ENCODE measurements at places on chromosomes 1 and 21.

DNA sequence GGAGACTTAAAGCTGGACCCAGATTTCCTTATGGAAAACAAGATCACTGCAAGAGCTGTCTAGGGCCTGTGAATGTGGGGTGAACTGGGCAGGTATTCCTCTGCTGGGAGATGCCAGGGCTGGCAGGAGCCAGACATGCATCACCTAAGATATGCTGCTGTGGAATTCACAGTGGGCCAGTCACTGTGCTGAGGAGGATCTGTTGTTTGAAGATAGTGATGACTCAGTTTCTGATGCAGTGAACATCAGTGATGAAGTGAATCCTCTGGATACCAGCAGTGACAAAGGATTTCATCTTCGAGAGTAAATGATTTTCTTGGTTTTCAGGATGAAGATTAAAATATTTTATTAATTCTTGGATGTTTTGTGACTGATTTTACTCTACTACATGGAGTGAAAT is 29.9 kb upstream of the CAMSAP2 start:
- peak; percentile 43 for DNase-seq

DNA sequence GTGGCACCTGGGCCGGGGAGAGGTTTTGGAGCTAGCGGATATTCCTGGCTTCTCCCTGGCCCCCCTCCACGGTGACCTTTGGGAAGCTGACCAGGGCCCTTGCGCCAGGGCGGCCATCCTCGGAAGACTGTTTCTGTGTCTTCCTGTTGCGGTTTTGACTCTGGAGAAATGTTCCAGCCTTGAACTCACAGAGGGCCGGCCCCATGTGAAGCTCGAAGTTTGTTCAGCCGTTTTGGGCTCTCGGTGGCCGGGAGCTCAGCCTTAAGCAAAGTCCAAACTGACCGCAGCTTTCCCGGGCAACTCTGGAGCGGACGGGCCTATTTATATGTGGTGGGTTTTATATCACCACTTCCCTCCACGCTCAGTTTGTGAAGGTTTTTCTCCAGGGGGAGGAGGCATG is 17.0 kb upstream of the WNT4 start:
- DNase-seq = no peak

DNA sequence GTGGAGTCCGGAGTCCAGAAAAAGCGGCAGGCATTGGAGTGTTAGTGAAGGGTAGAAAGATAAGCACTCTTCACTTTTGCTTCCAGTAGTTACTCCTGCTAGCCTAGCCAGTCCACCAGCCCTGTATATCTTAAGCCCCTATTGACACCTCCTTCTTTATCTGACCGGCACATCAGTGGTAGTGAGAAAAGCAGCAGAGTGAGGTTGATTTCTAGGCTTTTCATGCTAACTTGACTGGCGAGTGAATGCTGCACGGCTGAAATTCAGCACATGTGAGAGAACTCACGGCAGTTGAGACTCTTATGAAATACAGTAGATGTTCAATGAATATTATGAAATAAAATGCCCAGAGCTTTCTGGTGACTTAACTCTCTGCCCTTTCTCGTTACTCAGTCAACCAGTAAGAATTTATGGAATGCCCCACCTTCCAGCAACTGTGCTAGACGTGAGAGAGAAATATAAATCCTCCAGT is 128.2 kb downstream of the CACHD1 start:
- peak; percentile 83 for DNase-seq

GRCh38 chr1:213119794-213120193 is 68.8 kb downstream of the RPS6KC1 start:
- peak; percentile 6 for DNase-seq

DNA sequence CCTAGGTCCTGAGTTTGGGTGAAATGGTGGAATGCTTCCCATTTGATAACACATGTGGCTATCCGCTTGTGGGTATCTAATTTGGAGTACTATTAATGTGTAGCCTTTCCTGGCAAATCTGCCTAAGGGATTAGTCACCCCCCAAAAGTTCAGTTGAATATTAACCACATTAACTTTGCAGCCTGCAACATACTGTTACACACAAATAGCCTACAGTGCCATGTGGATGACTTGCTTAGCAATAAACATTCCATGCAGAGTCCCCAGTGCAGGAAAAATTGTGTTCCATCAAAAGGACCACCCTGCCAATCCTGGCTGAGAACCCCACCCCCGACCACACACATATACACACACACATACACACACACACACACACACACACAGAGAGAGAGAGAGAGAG is 303.3 kb upstream of the ESRRG start:
- DNase-seq = peak; percentile 2

DNA sequence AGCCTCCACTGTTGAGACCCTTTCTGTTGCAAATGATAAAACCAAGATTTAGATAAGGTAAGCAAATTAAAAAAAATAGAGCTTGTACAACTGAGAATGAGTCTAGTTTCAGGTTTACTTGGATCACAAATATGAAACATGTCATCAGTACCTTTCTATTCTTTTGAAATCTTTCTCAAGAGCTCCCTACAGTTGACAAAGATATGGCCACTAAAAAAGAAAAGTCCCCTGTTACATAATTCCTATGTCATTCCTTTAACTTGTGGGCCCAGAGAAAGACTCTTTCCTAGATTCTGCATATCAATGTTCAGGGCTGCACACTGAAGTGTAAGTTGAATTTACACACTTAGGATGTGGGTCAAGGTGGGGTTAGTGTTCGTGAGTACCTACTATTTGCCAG is 168.1 kb downstream of the PLA2G4A start:
- no peak for DNase-seq

DNA sequence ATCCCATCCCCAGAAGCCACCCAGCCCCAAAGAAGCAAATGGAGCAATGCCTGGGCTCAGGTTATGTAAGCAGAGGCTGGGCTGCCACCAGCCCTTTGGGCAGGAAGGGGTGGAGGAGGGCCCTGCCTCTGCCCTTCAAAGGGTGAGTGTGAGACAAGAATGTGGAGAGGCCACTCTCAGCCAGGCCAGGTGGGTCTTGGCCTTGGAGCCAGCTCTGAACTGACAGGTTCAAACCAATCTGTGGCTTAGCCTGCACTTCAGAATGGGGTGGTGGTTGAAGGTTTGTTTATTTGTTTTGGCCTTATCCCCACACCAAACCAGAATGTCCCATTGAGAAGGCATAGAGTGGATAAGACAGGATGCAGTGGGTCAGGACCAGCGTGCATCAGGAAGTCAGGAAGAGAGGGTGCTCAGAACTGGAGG is 29.8 kb downstream of the C1orf116 start:
- no peak for DNase-seq

- peak; percentile 47 for DNase-seq
Measured at GRCh38 chr1:179046808-179047635, 21.3 kb downstream of the FAM20B start.

GRCh38 chr1:54329312-54330003 is 76.7 kb downstream of the SSBP3 start:
- DNase-seq = no peak

- DNase-seq = peak; percentile 96
Measured at GRCh38 chr1:223702735-223703667, 9.3 kb upstream of the CAPN2 start.

GRCh38 chr1:206895837-206896242 is 1.4 kb upstream of the IL24 start:
- DNase-seq = peak; percentile 85

GRCh38 chr1:160293020-160293968 is 8.4 kb upstream of the PEX19 start:
- DNase-seq = peak; percentile 6

- DNase-seq = no peak
Measured at GRCh38 chr1:54475357-54475881, 69.2 kb upstream of the SSBP3 start.

DNA sequence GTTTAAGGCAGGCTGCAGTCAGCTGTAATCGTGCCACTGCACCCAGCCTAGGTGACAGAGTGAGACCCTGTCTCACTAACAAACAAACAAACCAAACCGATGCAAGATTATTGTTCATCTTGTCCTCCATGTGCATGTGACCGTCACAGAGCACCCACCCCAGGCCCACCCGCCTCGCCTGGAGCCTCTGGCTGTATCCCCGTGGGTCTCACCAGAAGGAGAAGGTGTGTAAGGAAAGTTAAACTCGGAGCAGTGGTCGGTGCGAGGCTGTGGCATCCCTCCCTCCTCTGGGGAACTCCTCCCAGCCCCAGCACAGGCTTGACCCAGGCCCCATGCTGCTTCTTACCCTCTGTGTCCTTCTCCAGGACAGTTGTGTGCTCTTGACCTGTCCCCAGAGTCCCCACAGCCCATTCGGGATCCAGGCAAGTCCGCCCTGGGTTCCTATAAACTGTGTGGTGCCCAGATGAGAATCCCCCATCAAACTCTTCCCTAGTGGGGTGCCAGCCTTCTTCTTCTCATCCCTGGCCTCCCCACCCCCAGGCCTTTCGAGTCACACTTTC is 318.4 kb downstream of the AJAP1 start:
- DNase-seq = no peak

- no peak for DNase-seq
Measured at GRCh38 chr1:242139442-242139841, 140.5 kb upstream of the MAP1LC3C start.

DNA sequence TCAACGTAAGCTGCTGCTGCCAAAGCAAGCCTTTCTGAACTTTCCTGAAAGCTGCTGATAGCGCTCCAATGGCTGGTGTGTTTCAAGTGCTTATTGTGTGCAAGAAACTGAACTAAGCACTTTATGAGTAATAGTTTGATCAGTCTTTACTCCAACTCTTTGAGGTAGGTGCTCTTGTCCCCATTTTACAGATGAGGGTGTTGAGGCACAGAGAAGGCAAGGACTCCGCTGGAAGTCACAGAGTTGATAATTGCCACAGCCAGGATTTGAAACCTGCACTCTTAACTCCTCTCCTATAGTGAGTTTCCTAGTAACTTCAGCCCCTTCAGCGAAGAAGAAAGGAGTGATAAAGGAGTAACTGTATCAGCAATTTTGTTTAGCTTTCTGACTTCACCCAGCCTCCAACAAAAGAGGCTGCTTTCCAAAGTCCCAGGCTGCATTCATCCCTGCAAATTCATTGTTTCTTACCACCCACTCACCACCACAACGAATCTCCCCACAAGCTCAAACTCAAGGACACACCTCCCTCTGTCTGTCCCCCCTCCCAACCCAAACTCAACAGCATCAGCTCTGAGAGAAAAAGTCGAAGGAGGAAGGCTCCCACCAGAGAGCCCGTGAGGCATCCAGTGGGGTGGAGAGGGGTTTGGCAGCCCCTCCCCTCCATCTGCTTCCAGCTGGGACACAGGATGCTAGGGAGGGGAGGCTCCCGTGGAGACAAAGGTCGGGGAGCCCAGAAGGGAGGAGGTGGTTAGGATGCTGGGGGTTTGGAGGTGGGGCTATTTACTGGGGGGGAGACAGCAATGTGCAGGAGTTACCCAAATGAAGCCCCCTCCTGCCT is 139.6 kb downstream of the NAV1 start:
- DNase-seq = peak; percentile 59

GRCh38 chr1:107691540-107691939 is 273.4 kb downstream of the VAV3 start:
- DNase-seq = peak; percentile 10

- peak; percentile 44 for DNase-seq
Measured at GRCh38 chr1:54968551-54968950, 11.9 kb upstream of the TMEM61 start.

DNA sequence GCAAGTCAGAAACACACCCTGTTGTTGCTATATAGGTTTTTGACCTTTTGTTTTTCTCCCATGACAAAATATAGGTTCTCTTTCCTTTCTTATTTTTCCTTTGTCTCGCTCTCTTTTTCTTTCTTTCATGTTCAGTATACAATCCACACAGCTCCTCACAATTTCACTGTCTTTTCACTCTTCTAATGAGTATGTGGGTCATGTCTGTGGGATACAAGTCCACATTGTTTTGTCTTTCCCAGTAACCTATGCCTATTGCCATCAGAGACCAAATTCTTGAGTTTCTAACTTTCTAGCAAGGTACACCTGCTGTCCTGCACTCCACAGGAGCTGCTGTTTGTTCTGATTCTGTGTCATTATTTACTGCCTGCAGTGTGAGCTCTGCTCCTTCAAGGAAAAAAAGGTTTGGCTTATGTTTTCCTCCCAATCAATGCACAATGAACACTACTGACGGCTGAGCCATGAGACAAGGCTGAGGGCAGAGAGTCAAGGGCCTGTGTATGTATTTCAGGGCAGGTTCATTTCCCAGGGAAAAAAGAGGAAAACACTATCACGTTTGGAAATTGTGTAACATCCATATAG is 453.8 kb downstream of the NEGR1 start:
- DNase-seq = no peak

DNA sequence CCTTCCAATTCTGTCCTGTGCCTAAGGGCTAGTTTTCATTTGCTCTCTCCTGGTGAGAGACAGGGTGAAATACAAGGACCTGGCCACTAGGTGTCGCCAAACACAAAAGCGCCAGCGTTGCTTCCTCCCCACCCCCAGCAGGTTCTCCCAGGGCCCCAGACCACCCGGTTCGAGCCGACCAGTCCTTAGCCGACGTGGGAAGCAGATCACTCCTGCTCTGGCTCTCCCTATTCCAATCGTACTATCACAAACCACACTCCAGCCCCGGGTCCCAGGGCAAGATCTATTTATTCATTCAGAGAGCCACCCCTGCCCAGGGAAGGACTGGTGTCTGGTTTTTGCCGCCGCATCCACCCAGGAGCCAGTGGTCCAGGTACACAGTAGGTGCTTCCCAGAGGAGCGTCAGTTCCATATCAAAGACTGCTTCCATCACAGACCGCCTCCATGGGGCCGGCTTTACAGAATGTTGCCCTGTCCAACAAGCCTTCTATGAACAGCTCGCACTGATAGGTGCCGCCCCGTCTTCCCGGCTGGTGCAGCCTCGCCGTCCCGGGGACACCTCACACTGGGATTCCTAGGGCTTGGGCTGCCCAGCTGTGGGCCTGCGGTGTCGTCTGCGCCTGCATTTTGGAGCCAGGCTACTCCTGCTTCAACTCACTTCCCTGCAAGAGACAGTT is 35.0 kb downstream of the CTNNBIP1 start:
- peak; percentile 69 for DNase-seq

DNA sequence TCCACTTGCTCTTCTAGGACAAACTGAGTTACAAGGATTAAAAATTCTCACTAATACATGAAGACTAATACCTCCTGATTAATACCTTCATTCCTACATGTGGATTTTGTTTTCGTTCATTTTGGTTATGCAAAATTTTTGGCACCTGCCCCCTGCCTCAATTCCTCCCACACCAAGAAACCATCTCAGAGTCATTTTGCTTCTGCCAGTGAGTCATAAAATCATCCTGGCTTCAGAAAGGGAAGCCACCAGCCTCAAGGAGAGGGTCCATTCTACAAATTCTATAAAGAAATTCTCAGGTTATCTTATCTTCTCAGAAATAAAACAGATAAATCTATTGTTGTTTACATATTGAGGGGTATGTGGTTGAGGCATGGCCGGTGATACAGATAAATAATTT is 103.2 kb upstream of the COA6 start:
- DNase-seq = no peak

GRCh38 chr1:24683713-24684162 is 40.6 kb downstream of the SRRM1 start:
- peak; percentile 95 for DNase-seq

GRCh38 chr1:1080122-1080757 is 6.1 kb upstream of the RNF223 start:
- peak; percentile 71 for DNase-seq
